ENCODE measurements at places on chromosomes 16 and 17.

- no peak for DNase-seq
Measured at GRCh38 chr17:3482852-3483251, 7.1 kb downstream of the ASPA start.

- no peak for DNase-seq
Measured at GRCh38 chr16:48862087-48862532, 252.1 kb upstream of the N4BP1 start.

GRCh38 chr17:21039839-21040575 lies 2.8 kb downstream of the USP22 start:
- no peak for DNase-seq

DNA sequence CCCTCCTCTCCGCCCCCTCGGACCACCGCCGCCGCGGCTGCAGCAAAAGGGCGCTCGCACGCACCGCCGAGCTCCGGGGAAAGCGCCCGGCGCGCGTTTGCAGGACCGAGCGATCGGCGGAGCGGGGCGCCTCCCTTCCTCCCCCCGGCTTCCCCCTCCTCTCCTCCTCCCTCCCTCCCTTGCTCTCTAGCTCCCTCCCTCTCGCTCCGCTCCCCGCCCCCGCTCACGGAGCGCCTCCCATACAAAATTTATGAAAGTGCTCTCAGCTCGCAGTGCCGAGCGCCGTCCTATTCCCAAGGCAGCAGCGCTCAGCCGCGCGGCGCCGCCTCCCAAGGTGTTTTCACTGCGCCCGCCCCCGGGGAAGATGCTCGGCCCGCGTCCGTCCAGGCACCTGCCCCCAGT lies at the start of gene RTN4RL1:
RTN4RL1 (minus strand) TSS at position 115 of the 402 bp plus-strand sequence. CDS start 469 bp downstream, outside the sequence.
- DNase-seq, result peak; percentile 57

GRCh38 chr17:57328109-57328882 lies 72.0 kb downstream of the MSI2 start:
- DNase-seq, result no peak

DNA sequence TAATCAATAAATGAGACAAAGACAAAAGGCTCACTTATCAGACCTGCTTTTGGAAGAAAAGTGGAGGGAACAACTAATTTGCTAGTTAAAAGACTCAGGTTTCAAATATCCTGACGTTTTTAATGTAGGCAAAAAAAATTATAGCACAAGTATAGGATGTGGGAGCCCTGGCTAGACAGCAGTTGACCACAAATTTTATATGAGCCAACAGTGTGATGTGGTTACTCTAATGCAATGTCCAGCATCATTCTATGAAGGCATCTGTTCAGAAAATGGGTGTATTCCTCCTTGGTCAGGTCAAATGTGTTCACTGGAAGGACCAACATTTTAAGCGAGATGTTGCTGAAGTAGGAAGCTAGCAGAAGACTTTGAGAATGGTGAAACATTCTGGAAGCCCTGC lies 237.4 kb downstream of the MAP2K6 start:
- DNase-seq, result no peak

- no peak for DNase-seq
Measured at GRCh38 chr17:12641084-12641483, 24.6 kb upstream of the MYOCD start.

DNA sequence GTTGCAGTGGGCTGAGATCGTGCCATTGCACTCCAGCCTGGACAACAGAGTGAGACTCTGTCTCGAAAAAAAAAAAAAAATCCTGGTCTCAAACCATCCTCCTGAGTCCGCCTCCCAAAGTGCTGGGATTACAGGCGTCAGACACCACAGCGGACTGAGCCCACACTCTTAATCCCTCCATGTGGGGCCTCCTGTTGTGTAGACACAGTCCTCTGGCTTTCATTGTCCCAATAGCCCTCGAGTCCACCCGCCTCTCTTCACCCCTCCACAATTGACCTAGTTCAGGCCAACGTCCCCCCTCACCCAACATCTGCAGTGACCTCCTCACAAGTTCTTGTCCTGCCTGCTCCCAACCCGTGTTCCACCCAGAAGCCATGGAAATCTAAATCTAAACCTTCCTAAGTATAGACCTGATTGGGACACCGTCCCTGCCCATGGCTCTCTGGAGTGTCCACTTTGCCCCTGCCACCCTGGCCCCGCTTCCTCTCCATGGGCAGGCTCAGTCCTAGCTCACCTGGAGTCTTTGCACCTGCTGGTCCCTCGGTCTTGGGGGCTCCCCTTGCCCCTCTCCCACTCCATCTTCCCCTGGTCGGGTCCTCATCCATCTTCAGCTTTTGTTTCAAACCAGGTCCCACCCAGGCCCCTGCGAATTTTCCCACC lies 46.7 kb downstream of the HAPSTR1 start:
- no peak for DNase-seq

- no peak for DNase-seq
Measured at GRCh38 chr17:47692137-47692894, 1.6 kb upstream of the TBKBP1 start.

DNA sequence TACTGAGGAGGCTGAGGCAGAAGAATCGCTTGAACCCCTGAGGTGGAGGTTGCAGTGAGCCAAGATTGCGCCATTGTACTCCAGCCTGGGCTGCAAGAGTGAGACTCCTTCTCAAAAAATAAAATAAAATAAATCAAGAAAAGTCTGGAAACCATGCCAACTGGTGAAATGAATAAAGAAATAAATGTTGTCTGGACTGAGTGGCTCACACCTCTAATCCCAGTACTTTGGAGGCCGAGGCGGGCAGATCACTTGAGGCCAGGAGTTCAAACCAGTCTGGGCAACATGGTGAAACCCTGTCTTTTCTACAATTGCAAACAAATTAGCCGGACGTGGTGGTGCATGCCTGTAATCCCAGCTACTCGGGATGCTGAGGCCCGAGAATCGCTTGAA lies 744 bp upstream of the LRRC37A3 start:
- DNase-seq, result no peak

GRCh38 chr16:72112906-72113615 lies 19.4 kb downstream of the DHX38 start:
- no peak for DNase-seq

DNA sequence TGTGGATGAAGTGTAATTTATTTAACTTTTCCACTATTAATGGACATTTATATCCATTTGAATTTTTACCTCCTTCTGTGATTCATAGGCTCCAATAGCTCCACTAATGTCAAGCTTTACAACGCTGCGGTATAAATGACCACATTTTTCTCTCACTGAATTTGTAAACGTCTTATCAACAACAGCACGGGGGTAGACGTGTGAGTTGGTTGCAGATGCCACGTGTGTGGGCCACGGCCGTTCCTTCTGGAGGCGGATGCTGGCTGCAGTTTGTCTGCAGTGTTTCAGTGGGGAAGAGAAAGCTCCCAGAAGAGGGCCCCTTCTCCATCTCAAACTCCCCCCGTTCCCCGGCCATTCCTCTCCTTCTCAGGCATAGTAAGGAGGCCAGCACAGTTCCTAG lies 68.2 kb upstream of the XYLT1 start:
- no peak for DNase-seq

DNA sequence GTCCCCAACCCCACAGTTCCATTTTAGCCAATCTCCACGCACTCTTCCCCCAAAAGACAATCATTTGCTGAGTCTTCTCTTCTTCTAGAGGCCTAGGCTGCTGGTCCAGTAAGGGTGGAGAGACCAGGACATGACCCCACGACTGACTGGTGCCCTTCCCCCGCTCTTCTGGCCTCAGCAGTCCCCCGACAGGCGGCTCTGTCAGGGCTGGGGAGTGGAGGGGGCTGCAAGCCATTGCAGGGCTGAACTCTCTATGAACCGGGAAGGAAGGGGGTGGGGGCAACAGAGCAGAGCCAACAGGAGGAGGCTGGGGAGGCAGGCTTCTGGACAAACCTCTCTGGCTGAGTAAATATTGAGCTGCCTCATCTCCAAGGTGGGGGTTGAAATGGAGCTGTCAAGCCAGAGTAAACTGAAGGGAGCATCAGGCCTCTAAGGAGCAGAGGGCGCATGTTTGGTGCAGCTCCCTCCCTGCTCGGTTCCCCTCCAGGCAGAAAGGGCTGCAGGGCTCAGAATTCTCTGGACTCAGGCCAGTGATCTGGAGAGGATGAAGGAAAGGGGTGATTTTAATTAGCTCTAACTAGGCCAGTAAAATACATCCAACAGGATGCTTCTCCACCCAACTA lies 8.7 kb downstream of the HOXB1 start:
- no peak for DNase-seq

GRCh38 chr17:44204441-44204882 lies 4.8 kb upstream of the ATXN7L3 start:
- DNase-seq, result no peak

- DNase-seq, result no peak
Measured at GRCh38 chr17:42392692-42393415, 4.6 kb upstream of the STAT3 start.

DNA sequence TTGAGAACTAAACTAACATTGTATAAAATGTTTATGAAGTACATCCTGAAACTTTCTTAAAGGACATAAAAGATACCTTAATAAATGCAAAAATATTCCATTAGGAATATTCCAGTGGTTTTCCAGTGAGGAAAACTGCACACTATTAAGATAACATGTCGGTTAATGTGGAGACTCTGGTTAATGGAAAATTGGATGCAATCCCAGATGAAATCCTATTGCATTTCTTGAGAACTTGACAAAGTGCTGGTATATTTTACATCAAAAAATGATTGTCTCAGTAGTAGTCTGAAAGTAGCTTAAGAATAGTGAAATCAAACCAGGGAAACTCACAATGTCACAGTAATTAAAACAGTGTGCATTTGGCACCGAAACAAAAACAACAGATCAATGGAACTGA lies 202.5 kb upstream of the MON1B start:
- no peak for DNase-seq

GRCh38 chr17:3770466-3770865 lies 30.5 kb downstream of the ITGAE start:
- DNase-seq, result no peak

All from stimulated activated CD8-positive, alpha-beta memory T cell treated with anti-CD3 and anti-CD28 coated beads, Interleukin-2, amount 100 ng/mL, for 1 hour (primary cell).